ENCODE measurements at places on chromosomes 16 and 17.

GRCh38 chr17:68102318-68102758 lies 66.8 kb downstream of the KPNA2 start:
- DNase-seq: no peak

- peak; percentile 75 for DNase-seq
Measured at GRCh38 chr17:28842282-28843012, at the start of gene FAM222B. Gene FAM222B, minus strand, starts transcription at chr17:28842790. Its CDS starts 76,123 bp downstream, at chr17:28766667.

GRCh38 chr17:70608193-70608592 lies 438.9 kb downstream of the KCNJ2 start:
- no peak for DNase-seq

- no peak for DNase-seq
Measured at GRCh38 chr17:2184993-2185931, 118.3 kb downstream of the SMG6 start.

DNA sequence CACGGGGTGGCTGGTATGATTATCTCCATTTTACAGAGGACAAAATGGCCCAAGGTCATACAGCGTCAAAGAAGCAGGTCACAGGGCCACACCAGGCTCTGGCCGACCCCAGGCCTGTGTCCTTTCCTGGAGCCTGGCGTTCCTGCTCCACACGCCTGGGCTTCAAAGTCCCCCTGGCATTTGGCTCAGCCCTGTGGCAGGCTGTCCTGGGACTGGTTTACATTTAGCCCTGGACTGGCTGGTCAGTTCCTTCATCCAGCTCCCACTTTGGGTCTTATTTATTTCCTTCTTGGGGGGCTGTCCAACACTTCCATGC lies 15.3 kb downstream of the TBX2 start:
- no peak for DNase-seq

GRCh38 chr17:40026816-40027613 lies 11.8 kb downstream of the CSF3 start:
- peak; percentile 65 for DNase-seq

GRCh38 chr16:67531247-67531646 lies 2.6 kb downstream of the RIPOR1 start:
- DNase-seq: no peak

- DNase-seq: no peak
Measured at GRCh38 chr17:62805234-62805633, 2.9 kb downstream of the MARCHF10 start.

- DNase-seq: no peak
Measured at GRCh38 chr16:17426451-17426850, 44.3 kb downstream of the XYLT1 start.

GRCh38 chr17:8713878-8714277 lies 30.8 kb downstream of the CCDC42 start:
- no peak for DNase-seq

GRCh38 chr17:42097691-42098631 lies at the start of gene ZNF385C:
Gene ZNF385C, minus strand, starts transcription at chr17:42098473. Its CDS starts 35,417 bp downstream, at chr17:42063056.
- no peak for DNase-seq

- DNase-seq: no peak
Measured at GRCh38 chr17:39818358-39819000, 45.6 kb downstream of the IKZF3 start.

GRCh38 chr17:78842881-78843565 lies 2.4 kb upstream of the USP36 start:
- peak; percentile 13 for DNase-seq

GRCh38 chr16:65672960-65673359 lies 551.1 kb upstream of the CDH11 start:
- no peak for DNase-seq

GRCh38 chr17:51147650-51148049 lies 5.7 kb upstream of the NME1 start:
- no peak for DNase-seq

- peak; percentile 51 for DNase-seq
Measured at GRCh38 chr16:4371357-4372000, at the start of gene VASN. Gene VASN, plus strand, starts transcription at chr16:4371848. Its CDS starts 9,030 bp downstream, at chr16:4380878.

DNA sequence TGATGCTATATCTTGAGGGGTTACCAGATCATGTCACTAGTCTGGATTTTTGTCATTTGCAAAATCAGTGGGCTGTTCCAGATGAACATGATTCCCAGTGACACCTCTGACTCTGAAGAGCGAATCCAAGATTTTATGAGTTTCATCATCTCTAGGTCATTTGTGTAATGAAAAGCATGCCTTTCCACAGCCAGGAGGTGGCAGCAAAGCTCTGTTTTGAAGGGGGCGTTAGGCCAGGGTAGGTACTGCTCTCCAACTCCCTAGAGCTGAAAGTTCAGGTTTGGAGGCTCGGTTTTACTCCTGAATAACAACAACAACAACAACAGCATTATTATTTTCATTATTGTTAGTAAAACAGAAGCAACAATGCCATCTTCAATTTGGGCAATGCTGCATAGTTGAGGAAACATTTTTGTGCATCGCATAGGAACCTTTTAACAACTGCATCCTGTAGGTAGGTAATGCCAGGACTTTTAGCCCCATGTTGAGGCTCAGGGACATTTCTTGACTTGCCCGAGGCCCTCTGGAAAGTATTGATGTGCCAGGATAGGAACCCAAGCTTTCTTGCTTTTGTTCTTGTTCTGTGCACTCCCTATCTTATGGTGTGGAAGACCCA lies 77.0 kb downstream of the MYH13 start:
- DNase-seq: no peak

DNA sequence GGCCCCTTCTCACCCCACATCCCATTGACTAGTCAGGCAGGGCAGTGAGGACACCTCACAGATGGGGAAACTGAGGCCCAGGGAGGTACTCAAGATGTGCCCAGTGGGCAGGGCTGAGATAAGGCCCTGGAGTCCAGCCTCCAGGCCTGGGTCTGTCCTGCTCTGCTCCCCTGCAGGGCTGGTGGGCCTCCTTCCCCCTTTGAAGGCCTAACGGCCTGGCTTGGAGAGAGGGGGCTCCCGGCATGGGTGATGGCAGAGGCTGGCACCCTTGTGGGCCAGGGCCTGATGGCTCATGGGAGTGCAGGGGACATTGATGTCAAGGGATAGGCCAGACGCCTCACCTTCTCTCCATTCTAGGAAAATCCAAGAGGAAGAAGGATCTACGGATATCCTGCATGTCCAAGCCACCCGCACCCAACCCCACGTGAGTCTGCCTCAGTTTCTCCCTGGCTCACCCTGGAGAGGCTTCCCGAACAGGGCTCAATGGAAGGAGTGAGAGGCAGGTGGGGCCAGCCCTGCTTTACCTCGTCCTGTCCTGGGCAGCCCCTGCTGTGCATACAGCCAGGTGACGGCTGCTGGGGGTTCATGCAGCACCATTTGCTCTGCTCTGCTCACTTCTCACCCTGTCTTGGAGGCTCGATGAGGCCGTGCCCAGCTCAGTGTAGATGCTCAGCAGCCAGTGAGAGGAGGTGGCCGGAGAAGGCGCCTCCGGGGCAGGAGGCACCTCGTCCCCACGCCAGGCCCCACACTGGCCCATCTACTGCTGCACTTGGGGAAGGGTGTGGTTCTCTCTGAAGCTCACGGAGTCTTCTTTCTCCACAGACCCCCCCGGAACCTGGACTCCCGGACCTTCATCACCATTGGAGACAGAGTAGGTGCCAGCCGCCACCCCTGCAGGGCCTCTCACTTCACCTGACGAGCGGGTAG lies 13.8 kb downstream of the MAP2K3 start:
- DNase-seq: no peak

DNA sequence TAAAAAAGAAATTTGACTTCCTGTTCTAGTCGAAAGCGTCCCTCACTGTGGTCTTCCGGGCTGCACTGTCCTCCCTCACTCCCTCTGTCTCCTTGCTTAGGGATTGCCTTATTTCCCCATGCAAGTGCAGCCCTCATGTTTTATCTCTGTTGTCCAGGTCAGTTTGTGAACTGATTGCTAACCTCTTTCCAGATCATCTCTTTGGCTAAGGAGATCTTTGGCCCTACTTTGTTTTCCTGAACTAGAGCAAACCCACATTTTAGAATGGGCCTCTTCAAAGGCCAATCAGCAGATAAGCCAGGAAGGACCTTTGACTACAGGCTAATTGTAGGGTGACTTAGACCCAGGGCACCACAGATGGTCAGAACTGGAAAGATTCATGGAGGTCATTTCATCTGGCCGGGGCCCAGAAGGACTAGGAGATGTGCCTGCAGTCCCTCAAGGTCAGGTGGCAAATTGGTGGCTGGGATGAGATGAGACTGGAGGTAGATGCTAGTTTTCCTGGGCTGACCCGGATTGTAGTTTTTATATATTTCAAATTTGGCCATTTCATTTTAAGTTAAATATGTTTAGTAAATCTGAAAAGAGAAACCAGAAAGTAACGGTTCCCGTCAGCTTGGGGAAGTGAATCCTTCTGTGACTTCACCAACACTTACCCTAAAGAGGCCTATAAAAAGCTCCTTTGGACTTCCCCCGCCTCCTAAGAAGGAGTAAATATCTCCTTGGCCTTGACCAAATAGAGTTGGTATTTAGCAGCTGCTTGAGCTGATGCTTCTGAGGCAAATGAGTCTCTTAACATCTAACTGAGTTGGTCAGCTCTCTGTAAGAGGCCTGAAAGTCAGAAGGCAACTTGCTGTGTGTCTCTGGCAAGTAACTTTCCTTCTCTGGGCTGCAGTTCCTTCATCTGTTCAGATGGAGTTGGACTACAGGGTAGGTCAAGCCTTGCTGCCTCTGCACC lies 6.2 kb upstream of the SLC25A19 start:
- no peak for DNase-seq

GRCh38 chr16:87918866-87919680 lies 17.3 kb downstream of the CA5A start:
- DNase-seq: no peak

GRCh38 chr16:88500255-88500661 lies 47.2 kb downstream of the ZFPM1 start:
- DNase-seq: no peak

GRCh38 chr17:47714773-47715396 lies 18.2 kb upstream of the TBX21 start:
- no peak for DNase-seq

DNA sequence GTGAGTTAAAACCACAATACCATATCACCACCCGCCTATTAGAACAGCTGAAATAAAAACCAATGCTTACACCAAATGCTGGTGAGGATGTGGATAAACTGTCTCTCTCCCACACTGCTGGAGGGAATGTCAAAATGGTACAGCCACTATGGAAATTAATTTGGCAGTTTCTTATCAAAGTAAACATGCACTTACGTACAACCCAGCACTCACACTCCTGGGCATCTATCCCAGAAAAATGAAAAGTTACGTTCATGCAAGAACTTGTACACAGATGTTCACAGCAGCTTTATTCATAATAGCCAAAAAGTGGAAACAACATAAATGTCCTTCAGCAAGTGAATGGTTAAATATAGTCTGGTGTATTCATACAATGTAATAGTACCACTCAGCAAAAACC lies 173.2 kb upstream of the MYOCD start:
- no peak for DNase-seq

DNA sequence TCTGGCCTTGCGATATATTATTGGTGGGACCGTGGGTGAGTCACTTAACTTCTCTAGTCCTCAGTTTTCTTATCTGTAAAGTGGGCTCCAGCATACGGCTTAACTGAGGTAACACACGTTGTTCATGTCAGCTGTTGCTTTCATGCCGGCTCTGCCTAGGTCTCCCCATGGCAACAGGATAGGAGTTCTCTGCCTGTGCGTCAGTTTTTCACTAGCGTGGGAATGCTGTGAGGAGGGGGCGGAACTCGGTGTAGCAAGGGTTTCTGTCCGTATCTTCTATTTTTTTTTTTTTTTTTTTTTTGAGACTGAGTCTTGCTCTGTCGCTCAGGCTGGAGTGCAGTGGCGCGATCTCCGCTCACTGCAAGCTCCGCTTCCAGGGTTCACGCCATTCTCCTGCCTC lies 758.5 kb upstream of the RBFOX1 start:
- no peak for DNase-seq

DNA sequence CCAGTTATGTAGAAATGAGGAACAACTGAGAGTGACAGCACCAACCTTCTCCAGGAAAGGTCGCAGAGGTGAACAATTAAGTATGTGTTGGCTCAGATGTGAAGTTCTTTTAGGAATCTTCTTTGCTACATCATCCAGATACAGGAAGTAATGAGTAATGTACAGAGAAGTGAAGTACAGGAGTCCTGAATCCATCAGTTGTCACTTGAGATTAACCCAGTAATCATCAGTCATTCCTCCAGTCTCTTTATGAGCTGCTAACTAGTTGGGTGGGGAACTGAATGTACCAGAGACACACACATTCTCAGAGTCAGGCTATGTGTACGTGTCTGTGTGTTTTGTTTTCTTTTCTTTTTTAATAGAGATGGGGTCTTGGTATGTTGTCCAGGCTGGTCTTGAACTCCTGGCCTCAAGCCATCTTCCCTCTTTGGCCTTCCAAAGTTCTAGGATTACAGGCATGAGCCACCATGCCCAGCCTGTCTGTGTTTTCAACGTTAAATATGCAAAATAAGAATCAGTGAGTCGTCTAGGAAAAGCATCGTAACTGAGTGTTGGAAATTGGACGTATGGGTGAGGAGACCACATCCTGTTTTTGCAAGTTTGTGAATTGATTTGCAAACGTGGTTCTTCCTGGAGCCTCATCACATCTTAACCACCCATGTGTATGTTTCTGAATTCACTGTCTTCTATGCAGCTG lies 19.9 kb downstream of the ZNF200 start:
- no peak for DNase-seq

GRCh38 chr17:27477050-27477888 lies 21.0 kb downstream of the KSR1 start:
- no peak for DNase-seq
